ENCODE measurements at places on chromosomes 13 and 19.

DNA sequence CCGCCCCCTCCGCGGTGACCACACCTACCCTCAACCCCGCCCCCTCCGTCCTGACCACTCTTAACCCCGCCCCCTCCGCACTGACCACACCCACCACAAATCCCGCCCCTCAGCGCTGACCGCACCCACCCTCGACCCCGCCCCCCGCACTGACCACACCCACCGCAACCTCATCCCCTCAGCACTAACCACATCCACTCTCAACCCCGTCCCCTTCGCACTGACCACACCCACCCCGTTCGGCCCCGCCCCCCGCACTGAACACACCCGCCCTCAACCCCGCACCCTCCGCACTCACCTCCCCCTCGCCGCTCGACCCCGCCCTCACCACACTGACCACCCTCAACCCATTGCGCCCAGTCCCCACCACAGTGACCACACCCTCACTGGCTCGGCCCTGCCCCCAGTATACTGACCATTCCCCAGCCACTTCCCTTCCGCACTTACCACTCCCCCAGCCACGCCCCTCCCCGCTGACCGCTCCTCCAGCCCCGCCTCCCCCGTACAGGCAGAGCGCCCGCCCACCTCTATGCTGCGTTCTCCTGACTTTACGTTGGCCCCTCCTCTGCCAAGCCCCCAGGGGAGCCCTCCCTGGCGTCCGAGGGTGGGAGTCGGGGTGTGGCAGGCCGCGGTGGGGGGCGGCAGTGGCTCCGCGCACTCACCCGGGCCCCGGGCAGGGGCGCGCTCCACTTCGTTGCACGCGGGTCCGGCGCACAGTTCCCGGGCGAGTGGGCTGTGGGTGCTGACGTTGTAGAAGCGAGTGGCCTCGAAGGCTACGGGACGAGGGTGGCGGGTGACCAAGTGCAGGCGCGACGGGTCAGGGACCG lies 8.4 kb downstream of the F2RL3 start:
- peak; percentile 88 for DNase-seq

- peak; percentile 25 for DNase-seq
These were observed 1.1 kb downstream of the AKAP8L start for GRCh38 chr19:15417699-15418098.

GRCh38 chr13:95754069-95754468 lies 77.1 kb downstream of the DNAJC3 start:
- DNase-seq: no peak

DNA sequence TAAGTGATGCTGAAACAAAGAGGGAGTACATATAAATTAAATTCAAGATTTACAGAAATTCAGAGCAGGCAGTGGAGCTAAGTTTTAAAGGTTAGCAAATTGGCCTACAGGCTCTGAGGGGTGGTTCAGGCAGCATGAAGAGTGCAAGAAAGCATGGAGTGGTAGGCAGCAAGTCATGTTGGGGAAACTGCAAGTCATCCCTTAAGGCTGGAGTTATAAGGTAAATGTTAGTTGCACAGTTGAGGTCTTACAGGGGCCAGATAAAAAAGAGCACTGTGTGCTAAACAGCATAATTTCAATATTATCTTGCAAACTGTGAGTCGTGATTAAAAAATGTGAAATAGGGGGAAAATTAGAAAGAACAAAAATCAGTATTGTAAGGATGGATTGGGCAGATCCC lies 106.2 kb downstream of the VWA8 start:
- DNase-seq: peak; percentile 5

- peak; percentile 15 for DNase-seq
These were observed 92.0 kb upstream of the WASF3 start for GRCh38 chr13:26465514-26465913.

DNA sequence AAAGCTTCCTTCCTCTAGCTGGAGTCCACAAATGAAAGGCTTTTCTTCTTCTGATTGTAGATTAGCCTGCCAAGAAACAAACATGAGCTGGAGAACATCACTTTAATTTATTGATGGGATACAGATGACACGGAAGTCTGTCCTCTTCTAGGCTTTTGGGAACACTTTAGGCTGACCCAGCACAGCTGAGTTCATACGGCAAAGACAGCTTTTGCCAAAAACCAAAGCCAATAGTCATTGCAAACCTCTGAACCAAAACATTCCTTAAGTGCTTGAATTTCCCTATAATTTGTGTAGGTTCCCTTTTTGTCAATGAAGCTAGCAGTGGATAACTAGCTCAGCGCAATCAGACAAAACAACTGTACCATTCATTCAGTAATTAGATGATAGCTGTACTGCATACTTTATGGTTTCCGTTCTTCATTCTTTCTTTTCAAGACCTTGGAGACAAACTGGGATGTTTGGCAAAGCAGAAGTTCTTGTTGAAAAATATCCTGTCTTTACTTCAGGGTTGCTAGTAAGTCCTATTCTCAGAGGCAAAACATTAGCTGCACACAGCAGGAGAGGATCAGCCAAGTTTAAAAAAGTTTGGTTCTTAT lies 95.7 kb upstream of the SPRY2 start:
- DNase-seq: peak; percentile 2
